ENCODE measurements at places on chromosomes 6 and 20.

GRCh38 chr6:127581576-127581975 lies 4.6 kb downstream of the C6orf58 start:
- DNase-seq, result no peak

DNA sequence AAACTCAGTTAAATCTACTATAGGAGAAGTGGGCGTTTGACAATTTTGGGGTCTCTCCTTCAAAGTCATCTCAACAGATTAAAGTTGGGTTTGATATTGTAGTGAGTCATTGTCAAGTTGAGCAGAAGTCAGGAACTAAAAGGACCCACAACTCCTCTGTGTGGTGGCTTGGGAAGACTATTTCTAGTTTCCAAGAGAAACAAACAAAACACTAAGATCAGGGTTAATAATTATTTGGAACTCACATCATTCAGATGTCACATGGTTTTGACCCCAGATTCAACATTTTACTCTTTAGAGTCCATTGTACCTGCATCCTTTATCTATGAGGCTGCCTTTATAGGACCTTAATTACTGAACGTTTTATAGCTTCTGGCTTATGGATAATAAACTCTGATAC lies 45.3 kb upstream of the TINAG start:
- no peak for DNase-seq

- DNase-seq, result no peak
These were observed 61.9 kb upstream of the HBS1L start for GRCh38 chr6:135116571-135116970.

- DNase-seq, result peak; percentile 73
These were observed 55.0 kb upstream of the FOXC1 start for GRCh38 chr6:1554476-1555310.

DNA sequence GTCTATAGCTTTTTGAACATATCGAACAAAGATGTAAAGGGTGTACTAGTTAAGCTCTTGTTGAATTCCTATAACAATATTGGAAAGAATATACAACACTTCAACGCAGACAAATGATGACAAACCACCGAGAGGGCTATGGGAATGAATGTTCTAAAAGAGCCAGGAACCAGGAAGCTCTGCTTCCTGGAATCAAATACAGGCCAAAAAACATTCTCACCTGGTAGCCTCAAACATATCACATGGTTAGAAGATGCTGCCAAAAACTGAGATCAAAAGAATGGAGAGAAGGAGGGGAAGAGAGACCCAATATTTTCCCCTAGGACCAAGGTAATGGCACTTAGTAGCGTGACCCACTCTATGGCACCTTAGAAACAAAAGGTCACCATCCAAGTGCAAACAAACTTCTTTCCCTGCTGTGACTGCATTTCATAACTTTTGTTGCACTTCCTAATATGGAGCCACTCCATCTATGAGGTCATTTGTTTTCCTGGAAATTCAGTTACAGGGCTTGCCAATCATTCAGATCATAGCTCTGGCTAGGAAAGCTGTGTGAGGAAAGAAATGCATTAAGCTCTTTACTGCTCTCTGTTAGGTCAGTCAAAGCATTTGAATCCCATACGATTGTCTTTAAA lies 199.2 kb upstream of the NT5E start:
- no peak for DNase-seq

GRCh38 chr6:11509471-11509870 lies 28.1 kb upstream of the TMEM170B start:
- DNase-seq, result no peak

- DNase-seq, result no peak
These were observed 45.9 kb upstream of the PXDC1 start for GRCh38 chr6:3797231-3798054.

DNA sequence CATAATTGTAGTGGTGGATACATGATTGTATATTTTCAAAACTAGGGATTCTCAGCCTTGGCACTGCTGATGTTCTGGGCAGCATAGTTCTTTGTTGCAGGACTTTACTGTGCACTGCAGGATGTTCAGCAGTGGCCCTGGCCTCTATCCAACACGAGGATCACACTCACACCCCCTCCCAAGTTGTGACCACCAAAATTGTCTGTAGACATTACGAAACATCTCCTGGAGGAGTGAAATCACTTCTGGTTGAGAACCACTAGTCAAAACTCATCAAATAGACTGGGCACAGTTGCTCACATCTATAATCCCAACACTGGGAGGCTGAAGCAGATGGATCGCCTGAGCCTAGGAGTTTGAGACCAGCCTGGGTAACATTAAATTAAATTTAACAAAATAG lies 123.1 kb upstream of the CDYL start:
- no peak for DNase-seq

DNA sequence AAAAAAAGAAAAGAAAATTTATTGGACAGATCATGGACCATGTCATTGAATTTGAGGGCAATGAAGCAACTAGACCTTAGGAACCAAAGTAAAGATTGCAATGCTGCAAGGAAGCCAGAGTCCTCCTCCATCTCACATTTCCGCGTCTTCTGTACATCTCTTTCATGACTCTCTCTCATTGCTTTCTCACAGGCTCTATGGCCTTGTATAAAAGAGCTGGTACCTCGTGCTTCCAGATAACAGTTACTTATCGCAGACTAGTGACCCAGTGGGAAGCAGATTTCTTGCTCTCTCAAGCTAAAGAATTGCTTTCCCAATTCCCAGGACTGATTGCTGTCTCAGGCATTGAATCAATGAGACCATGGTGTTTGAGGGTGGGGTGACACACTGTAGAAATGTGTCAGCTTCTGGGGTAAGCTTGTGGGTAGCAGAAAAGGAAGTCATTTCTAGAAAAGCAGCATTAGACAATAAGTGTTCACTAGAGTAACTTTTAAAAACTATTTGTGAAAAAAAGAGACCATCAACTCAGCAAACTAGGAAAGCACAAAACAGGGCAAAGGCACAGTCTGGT lies 635.3 kb downstream of the UTRN start:
- DNase-seq, result no peak

GRCh38 chr6:87899499-87900147 lies 148.0 kb upstream of the SPACA1 start:
- no peak for DNase-seq

GRCh38 chr6:11202513-11203305 lies 29.8 kb downstream of the NEDD9 start:
- DNase-seq, result no peak

DNA sequence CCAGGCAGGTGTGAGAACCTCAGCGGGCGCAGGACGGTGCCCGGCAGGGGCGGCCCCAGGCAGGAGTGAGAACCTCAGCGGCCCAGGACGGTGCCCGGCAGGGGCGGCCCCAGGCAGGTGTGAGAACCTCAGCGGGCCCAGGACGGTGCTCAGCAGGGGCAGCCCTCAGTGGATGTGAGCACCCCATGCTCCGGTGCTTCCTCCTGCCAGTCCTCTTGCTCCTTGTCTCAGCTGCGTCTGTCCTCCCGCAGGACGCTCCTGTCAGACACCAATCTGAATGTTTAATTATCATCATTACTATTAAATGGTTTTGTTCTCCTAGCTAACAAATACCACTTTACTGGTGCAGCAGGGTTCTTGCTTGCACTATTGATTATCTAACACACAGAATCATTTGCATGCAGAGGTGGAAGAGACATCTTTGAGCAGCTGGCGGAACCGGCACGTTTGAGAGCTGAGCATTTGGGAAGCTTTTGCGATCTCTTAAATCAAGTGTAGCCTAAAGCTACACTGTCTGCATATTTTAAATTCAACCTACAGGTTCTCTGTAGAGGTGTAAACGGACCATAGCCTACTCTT lies 39.4 kb upstream of the DACT2 start:
- DNase-seq, result no peak

- DNase-seq, result no peak
These were observed 255.5 kb downstream of the TBC1D7 start for GRCh38 chr6:13072686-13073347.

DNA sequence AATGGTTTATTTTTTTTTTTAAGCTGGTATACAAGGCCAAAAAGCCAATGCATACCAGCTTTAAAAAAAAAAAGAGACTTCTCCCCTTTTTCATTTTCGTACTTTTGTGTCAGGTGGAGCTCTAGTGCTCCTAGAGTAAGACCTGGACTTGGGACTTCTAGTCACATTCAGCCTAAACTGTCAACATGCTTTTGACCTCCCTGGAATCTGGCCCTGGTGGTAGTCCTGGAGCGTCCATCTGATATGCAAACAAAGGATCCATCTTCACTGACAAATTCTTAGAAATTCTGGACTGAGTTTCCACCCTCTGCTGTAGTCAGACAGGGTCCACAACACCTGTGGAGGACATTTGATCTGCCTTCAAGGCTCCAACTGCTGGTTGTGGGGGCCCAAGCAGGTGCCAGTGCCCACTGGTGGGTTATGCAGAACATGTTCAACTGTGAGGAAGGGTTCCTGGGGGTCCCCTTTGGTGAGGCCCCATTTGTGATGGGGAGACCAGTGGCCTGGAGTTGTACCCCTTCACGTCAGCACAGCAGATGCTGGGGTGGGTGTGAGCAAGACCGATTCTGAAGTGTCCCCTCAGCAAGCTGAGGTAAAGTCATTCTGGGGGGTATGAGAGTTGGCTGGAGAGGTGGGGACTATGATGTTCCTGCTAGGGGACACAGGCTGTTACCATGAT lies 12.6 kb upstream of the PCMTD2 start:
- DNase-seq, result no peak

DNA sequence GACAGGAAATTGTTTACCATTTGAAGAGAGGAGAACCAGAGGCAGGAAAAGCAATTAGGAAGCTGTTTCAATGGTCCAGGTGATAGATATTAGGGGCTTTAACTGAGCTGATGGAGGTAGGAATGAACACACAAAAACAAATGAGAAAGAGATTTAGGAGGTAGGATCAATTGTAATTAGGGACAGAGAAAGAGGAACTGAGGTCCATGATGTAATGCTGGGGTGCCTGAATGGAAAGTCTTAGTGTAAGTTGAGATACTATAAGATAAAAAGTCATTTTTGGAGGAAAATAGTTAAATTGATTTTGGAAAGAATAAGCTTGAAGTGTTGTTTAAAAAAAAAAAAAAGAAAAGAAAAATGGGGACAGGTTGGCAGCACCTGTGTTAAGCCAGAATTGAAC lies 58.5 kb upstream of the B3GAT2 start:
- no peak for DNase-seq

- DNase-seq, result no peak
These were observed 17.2 kb downstream of the GATA5 start for GRCh38 chr20:62458275-62459251.

DNA sequence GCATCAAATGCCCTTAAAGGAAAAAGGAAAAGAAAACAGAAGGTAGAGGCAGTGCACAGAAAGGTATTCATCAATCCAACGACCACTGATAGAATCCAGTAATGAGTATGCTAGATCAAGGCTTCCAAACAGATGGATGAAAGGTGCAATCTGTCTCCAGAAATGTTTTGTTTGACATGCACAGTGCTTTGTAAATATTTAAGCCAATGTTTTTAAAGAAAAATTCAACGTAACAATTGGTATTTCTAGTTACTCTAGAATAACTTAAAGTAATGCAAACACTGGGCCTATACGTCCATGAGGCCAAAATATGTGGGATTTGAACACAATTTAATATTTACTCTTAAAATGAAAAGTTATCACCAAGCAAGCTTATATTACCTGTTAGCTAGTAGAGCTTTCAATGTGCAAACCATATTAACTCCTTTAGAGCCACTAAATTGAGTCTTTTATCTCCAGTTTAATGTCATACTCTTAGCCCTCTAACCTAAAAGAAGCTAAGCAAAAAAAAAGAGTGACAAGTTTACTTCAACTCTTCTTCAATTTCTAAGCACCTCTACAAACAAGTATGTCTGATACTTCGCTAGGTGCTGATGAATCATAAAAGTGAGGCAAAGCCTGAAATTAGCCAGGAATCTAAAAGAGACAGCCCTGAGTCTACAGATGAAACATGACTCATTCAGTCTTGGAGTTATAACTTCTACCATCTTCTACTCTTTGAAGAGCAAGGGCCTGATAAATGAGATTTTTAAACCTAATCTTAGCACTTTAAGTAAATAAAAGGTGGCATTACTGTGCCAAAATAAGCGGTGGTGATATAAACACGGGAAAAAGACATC lies 169.8 kb downstream of the PTPRK start:
- no peak for DNase-seq

DNA sequence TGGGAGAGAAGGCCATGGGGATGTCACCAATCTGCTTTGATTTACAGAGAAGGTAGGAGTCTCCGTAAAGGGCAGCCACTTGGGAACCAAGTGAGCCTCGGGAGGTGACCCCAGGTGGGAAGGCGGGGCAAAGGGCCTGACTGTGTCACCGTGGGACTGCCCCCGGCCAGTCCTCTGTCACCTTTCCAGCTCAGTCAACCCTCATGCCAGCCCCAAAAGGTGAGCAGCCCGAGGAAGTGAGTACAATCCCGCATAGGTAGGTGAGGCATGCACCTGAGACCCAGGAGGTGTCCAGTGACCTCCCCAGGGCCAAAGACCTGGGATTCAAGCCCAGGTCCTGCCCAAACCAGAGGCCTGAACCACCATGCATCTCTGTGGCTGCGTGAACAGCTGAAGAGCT lies 36.2 kb downstream of the BMP7 start:
- no peak for DNase-seq

DNA sequence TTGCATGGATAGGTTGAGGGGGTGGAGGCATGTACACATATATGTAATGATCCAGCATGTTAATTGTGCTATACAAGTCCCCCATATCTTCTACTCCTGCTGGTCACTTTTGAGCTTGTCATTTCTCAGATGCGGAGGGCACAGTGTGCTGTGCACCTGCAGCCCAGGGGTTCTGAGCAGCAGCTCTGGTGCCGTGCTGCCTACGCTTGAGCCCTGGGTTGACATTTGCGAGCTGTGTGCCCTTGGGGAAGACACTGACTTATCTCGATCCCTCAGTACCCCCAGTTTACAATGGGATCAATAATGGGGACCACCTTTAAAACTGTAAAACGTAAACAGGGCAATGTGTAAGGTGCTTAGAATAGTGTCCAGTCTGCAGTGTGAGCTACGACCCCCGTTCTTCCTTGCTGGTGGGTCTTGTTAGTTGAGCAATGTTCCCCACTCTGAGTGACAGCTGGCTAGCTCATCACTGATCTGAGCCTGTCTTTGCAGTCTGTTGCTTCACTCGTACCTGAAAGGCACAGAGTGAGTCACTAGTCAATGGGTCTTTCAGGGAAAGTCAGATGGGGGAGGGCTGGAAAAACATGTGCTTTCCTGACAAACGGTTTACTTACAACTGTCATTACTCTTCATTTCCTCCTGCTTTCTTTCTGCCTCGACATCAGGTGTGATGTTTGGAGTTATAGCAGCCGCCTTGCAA lies 91.7 kb downstream of the SLC2A10 start:
- no peak for DNase-seq

GRCh38 chr6:158255989-158256601 lies 56.2 kb upstream of the TULP4 start:
- DNase-seq, result no peak

DNA sequence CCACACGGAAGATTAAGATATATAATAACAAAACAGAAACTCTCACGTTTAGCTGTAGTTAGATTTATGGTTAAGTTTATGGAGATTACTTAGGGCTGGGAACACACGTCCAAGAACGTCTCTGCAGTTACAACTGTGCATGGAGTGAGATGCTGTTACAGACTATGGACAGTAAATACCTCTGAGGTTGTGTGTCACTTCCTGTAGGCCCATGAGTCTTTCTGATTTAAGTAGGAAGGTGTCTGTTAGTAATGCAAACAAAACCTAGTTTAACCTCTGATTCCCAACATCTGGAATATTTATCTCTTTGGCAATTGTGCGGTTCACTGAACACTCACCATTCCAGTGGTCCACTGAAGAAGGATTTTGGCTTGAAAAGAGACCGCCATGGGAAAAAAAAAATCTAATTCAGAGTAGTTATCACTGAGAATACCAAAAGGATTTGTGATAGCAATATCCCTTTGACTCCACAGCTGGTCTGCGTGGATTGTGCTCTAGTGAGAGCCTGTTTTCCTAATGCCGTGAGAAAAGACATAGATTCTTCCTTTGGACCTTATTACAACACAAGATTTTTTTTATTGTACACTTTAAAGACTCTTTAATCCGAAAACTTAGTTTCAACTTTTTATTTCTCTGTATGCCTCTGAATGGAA lies 478.2 kb upstream of the CITED2 start:
- no peak for DNase-seq

All from right atrium auricular region (tissue), 2 donors.